ENCODE measurements at places on chromosomes 4 and X. TPM values are rescaled to one million over a fixed set of nuclear protein-coding genes. Genes with fewer than 3 reads are reported as not detected.

NALF2 gene
- total RNA-seq: not detected

HPGDS gene
- not detected for total RNA-seq

MAGEE1 gene
- 1.6 TPM for total RNA-seq

STOX2 gene
- 0.12 TPM for total RNA-seq

TCEAL8 gene
- total RNA-seq: 139 TPM

YIPF6 gene
- 24.5 TPM for total RNA-seq

ADH1B gene
- total RNA-seq: 0.33 TPM

GPR50 gene
- not detected for total RNA-seq

SHROOM2 gene
- total RNA-seq: 0.75 TPM

FATE1 gene
- not detected for total RNA-seq

MPC1L gene
- not detected for total RNA-seq

CNGA1 gene
- total RNA-seq: not detected

HS6ST2 gene
- 0.25 TPM for total RNA-seq

FRAS1 gene
- total RNA-seq: 1.3 TPM

All from uterine smooth muscle cell (primary cell).